ENCODE measurements at places on chromosomes 11 and 22.

DNA sequence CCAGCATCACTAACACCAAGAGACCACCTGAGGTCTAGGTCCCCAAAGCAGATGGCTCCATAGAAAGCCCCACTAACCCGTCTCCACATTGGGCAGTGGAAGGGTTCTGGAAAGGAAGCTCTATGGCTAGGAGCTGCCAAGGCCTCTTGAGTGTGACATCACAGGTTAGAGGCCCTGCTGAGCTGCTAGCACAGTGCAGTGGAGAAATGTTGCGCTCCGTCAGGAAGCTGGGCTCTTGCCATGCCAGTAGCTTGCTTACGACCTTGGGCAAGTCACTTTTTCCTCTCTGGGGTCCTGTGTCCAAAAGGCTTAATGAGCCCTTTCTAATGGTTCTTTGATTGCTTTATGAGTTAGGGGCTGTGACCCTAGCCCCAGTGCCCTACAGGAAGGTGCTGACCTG is 10.6 kb downstream of the PIK3IP1 start:
- DNase-seq, result no peak

DNA sequence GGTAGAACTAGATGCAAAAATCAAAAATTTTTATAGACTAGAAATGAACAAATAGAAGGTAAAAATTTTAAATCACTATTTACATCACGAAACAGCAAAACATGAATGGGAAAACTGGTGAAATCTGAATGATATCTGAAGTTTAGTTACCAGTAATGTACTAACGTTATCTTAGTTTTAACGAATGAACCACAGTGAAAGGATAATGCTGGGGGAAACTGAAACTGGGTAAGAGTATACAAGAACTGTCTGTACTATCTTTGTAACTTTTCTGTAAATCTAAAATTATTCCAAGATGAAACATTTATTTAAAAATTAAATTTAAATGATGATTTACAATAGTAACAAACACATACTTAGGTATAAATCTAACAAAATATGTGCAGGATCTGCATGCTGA is 7.4 kb downstream of the GDPD4 start:
- DNase-seq, result no peak

DNA sequence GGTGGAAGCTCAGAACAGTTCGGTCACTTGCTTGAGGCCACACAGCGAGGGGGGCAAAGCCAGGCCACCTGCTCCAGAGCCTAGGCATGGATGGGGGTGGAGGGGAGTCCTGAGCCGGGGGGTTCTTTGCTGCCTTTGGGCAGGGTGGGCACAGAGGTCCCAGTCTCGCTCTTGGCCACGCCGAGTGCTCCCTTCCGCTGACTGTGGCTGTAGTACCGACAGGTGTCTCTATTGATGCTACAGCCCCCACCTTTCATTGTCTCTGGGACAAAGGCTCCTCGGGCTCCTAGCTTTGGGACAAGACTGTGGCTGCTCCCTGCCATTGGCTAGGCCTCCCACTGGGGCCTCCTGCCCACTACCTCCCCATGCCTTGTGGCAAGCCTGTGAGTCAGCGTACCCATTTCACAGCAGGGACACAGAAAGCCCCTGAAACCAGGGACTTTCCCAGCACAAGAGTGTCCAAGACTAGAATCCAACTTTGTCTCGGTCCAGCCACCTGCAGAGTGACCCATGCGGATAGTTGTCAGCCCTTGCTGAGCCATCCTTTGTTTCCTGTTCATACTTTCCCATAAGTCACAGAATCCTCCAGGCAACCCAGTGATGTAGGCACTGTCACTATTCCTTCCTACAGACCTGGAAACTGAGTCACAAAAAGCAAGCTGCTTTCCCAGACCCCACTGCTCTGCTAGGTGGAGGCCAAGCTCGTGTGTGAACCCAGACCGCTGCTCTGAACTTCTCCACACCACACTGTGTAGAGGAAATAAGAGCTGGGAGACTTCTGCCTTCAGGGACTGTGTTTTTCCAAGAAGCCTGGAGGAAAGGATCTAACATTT is 17.2 kb downstream of the MYEOV start:
- DNase-seq, result no peak

- DNase-seq, result peak; percentile 21
Measured at GRCh38 chr22:31828739-31829138, 74.9 kb downstream of the DEPDC5 start.

DNA sequence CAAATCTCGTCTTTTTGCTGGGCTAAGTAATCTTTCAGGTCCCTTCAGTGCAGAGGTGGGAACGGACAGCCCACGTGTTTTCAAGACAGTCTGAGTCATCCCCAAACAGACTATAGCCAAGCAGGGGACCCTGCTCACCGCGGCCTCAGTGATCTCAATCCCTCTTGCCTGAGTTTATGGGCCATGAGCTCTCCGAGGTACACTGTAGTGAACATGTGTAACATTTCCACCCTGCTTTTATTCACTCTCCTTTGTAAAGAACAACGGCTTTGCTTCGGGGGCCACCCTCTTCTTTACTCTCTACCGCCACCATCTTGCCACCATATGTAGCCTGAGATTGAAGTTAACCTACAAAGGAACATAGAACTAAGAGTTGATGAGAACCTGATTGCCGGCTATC is 11.5 kb upstream of the KCTD14 start:
- DNase-seq, result no peak

DNA sequence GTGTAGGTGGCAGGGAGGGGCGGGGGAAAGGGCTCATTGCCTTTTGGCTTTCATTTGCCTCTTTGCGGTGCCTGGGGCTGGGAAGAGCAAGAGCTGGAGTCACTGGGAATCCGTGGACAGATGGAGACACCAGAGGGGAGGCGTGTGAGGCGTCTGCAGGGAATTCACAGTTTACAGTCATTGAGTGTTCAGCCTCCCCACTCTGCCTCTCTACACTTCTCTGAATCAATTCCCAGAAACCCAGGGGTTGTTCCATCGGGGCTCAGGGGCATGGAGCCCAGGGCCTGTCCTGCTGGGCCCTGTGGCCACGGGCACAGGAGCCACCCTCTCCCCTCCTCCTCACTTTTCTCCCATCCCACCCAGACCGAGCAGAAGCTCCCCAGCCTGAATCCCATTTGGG is 160.5 kb upstream of the NAV2 start:
- no peak for DNase-seq

DNA sequence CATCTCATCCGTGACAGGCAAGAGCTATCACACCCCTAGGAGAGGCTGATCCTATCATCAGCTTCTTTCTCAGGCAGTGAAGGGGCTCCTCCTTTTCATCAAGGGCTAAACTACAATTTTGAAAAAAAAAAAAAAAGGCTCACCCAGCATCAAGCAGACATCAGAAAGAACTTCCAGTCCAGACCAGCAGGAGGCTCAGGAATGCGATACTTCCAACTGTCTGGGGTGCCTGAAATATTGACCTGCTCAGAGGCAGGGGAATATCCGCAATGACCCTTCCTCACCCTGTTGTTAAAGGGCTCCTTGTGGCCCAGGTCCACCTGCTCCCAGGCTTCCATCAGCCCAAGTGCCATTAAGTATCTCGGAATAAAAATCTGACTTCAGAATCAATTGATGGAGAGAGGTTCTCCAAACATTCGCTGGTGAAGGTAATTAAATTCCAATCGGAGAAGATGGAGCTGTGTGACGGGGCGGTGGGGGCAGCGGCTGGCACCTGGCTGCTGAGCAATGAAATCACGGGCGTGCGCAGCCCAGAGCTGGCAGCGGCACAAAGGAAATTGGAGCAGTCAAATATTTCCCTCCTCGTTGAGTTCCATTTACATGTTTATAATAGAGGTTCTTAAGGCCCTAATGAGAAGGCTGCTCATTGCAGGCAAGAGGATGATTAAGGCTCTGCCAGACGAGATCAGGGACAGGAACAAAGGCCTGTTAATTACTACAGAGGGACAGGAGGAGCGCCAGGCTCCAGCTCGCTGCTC is 69.0 kb upstream of the THY1 start:
- DNase-seq, result no peak

DNA sequence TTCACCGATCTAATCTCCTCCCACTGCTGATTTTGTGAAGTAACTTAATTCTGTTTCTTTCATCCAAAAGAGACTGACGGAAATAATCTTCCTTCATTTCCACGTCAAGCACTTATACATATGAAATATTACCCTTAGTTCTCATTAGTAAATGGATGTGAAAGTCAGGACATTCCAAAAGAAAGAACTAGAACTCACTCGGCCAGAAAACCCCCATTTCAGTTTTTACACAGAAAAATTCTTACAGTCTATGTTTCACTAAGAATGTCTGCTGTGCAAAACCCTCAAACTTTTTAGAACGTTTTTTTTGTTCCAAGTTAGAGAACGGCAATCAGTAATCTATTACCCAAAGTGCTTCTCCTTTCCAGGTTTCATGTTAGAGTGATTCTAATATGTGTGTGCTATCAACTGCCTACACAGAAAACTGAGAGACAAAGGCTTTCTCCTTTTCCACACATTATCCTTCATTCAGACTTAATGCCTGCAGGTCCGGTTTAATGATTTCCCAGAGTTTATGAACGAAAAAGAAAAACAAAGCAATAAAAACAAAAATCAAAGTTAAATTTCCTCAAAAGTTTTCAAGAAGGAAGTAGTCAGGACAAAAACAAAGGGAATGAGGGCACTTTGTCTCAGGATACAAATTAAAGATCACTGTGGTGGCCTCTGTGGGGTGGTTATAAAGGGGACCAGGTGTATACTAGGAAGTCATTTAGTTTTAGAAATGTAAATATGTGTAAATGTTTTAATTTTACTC is 11.3 kb upstream of the SESN3 start:
- DNase-seq, result no peak

GRCh38 chr22:45688600-45689080 is 17.0 kb downstream of the ATXN10 start:
- DNase-seq, result peak; percentile 71

GRCh38 chr11:45151362-45151982 is 5.0 kb downstream of the PRDM11 start:
- no peak for DNase-seq

DNA sequence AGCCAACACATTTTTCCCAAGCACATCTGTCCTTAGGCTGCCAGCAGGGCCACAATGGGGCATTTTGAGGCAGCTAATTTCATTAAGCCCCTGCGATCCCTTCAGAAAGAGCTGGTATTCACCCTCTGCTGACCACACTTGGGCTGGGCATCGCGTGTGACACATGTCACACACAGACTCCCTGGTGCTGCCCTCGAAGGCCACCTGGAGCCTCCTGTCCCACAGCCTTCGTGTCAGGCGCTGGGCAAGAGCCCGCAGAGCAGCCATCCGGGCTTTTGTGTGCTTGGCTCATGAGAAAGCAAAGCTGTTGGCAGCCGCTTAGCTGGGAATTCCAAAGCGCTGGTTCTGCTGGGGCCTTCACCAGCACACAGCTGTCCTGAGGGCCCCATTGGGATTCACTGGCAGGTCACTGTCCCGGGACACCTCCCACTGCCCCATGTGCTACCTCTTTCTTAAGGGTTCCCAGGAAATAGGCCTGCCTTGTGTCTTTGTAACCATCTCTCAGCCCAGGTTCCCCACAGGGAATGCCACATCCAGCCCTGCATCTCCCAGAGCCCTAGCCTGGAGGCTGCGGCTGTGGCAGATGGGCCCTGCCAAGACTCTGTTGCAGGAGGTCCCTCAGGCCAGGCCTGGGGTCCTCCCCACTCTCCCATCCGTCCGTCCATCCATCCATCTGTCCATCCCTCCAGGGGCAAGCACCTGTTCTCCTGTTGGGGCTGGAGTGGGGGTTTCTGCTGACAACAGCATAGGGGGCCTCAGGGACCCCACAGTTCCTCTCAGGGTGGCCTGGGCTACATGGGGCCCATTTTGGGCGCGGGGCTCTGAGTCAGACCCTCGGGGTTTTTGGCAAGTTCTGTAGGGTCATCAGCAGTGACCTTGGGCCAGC is 4.9 kb downstream of the CLDN5 start:
- no peak for DNase-seq

- DNase-seq, result no peak
Measured at GRCh38 chr11:1759151-1759850, 4.4 kb downstream of the CTSD start.

- peak; percentile 49 for DNase-seq
Measured at GRCh38 chr22:24285245-24285644, 14.6 kb downstream of the SPECC1L start.

GRCh38 chr22:38750638-38751037 is 5.2 kb downstream of the SUN2 start:
- DNase-seq, result no peak

GRCh38 chr11:131246663-131247062 is 123.8 kb upstream of the NTM start:
- DNase-seq, result no peak

- no peak for DNase-seq
Measured at GRCh38 chr11:94665116-94665659, 98.0 kb downstream of the PIWIL4 start.

DNA sequence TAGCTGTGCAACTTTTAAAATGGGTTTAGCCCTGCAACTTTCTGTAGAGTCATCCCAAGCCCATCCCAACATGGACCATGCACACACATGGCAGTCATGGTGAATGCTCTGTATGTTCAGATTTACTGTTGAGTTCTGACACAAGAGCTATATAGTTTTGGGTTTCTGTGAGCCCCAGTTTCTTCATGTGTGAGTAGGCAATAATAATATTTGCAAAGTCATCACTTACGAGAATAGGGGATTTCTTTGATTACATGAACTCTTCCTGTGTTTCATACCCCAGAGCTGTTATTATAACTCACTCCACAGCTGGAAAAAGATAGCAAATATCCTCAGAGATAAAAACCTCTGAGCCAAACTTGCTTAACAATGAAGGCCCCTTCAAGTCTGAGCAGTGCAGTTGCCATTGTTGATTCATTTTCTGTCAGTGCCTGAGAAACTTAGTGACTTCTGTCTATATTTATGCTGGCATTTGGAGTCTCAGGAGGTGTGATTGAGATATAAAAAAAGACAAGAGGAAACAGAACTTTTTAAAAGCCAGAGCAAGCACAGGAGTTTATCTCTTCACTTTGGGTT is 767.9 kb upstream of the API5 start:
- no peak for DNase-seq

DNA sequence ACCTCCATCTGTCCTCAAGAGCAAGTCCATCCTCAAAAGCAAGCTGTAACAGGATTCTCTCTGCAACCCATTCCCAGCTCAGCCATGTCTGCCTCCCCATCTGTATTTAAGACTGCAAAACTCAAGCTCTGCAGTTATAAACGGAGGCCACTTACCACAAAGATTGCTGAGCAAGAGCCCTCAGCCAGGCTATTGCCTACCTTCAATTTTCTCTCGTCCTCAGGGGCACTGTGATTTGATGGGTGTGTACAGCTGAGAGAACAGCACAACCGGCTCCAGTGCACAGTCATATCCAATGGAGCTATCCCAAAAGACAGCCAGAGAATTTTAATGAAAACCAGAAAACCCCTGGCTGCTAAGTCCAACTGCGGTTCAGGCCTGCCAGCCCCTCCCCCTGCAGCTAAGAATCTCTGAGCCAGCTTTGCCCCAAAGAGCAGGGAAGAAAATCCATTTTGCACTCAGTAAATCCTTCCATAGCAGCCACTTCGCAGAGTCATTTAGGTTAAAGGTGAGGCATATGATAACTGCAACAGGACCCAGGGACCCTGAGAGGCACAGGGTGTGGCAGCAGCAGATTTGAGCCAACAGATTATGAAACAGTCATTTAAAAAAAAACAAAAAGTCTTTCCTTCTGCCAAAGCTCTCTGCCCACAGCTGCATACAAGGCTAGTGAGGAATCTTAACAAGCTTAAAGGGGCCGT is 37.6 kb downstream of the RAB30 start:
- peak; percentile 91 for DNase-seq

All from fibroblast of skin of left biceps (primary cell).